CD8-positive, alpha-beta T cell (primary cell): ENCODE measurements at places on chromosomes 7 and 10.
A peak's percentile ranks its signal among the peaks of the same experiment; 100 is the strongest.

DNA sequence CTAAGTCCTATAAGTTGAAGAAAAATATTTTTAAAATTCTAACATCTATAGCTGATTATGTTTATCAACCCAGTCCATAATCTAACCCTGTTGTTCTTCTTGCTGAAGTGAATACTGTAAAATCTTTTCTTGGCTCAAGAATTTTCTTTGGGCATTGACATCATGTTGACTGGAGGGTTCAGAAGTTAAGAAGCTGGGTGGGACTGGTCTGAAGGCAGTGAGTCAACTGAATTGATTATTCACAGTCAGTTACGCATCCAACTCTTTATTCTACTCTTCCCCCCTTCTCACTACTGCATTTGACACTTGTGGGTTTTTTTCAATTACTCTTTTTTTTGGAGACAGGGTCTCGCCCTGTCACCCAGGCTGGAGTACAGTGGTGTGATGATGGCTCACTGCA, 31.0 kb downstream of the DENND2A start:
- DNase-seq: no peak

- peak; percentile 13 for DNase-seq
These were observed 25.0 kb downstream of the ZNF487 start for GRCh38 chr10:43461950-43462349.

GRCh38 chr7:137944168-137944567, 57.7 kb downstream of the CREB3L2 start:
- no peak for DNase-seq

GRCh38 chr7:53315981-53316380, 280.5 kb downstream of the POM121L12 start:
- no peak for DNase-seq

DNA sequence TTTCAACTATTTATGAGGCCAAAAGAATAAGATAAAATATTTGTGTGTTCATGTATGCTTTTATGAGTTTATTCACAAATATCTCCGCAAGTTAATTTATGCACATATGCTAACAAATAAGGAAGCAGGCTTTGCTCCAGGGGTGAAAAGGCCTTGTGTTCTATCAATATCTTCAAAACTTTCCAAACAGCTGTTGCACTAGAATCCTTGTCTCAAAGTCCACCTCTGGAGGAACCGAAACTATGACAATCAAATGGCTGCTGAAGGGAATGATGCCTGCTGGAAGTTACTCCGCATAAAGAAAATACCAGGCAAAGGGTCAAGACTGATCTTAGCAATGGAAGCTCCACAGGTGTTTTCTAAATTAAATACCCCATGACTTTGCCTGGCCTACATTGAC, 145.0 kb upstream of the GHITM start:
- no peak for DNase-seq
